Suppressor macrophage (primary cell): ENCODE measurements at places on chromosomes 2 and 18.
A peak's percentile ranks its signal among the peaks of the same experiment; 100 is the strongest.

DNA sequence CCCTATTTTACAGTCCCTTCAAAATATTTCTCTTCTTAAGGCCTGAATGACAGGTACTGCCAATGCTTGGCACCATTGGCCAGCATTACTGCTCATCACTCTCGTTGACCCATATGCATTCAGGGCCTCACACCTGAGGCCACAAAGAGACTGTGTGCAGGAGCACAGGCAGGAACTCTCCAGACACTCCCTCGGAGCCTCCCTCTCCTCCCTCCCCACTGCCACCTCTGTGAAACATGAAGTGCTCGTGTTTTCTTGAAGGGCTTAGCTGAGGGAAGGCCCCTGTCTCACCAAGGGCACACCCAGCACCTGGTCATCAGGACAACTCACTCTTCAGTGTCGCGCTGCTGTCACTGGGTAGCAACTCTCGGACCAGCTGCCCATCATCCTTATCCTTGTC, 85.3 kb downstream of the LOXHD1 start:
- DNase-seq: no peak

DNA sequence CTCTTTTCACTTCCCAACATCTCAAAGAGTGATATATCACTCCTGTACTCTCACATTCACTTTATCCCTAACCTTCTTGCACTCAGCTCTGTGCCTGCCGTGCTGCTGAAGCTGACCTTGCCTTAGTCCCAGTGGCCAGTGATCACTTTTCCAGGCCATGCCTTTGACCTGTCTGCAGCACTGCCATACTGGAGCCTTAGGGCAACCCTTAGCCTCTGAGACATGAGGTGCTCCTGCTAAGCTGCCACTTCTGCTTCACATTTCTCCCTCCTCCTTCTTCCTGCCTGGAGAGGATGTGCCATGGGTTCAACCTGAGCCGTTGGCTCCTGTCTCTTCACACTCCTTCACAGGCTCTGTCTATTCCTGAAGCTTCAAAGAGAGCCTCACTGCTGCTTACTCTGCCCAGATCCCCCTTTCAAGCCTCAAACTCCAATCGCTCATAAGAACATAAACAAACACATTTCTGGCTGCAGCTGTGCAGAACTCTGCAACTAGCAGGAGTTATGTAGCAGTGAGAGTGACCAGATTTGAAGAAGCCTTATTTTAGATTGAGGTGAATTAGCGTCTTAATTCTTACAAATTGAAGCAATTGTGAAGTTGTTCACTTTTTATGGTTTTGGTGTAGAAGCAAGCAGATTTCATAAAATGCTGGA, 716.2 kb upstream of the FANCL start:
- DNase-seq: no peak

- DNase-seq: no peak
Measured at GRCh38 chr2:139876964-139877363, 1096.8 kb upstream of the NXPH2 start.

- no peak for DNase-seq
Measured at GRCh38 chr2:168716839-168717238, 85.6 kb upstream of the NOSTRIN start.

DNA sequence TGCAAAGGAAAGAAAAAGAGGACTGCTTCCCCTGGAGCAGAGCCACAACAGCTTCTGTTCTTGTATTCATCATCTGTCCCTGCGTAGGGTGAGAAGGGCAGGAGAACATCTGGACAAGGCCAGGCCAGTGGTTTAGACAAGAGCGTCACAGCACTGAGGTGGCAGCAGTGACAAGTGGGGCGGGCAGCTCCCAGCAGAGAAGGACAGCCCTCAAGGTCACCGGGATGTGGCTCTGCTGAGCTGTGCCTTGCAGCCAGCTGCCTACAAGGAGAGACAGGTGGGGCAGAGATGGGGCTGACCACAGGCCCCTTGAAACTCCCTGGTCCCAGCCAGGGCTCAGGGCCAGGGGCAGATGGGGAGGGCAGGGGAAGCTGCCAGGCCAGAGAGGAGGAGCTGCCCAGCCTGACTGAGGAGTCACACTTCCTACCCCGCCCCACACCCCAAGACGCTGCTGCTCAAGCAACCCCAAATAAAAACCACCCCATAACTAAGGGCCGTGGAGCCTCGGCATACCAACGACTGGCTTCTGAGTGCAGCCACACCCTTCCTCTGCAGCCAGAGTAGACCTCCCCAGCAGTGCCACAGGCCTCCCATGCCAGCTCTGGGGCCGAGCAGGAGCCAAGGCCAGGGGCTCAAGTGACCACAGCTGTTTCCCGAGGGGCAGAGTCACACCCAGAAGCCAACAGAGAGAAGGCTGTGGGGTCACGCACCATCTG, 5.4 kb downstream of the RAB11FIP5 start:
- no peak for DNase-seq

DNA sequence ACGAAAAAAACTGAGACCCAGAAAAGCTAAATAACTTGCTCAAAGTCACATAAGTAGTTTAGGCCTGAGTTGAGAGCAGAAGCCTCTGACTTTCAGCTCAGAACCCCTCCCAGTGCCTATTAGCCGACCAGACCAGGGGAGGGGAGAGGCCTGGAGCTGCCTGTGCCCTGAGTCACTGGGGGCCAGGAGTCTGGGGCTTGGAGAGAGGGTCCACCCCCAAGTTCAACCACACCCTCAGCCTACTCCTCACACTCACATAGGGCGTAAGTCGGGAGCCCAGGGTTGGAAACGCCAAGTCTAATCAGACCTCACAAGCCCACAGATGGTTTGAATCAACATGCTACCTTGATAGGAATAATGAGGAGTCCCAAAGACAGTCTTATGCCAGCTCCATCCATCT, 12.6 kb upstream of the PKDCC start:
- DNase-seq: no peak

- DNase-seq: no peak
Measured at GRCh38 chr2:219644801-219645480, 17.5 kb downstream of the SLC4A3 start.

DNA sequence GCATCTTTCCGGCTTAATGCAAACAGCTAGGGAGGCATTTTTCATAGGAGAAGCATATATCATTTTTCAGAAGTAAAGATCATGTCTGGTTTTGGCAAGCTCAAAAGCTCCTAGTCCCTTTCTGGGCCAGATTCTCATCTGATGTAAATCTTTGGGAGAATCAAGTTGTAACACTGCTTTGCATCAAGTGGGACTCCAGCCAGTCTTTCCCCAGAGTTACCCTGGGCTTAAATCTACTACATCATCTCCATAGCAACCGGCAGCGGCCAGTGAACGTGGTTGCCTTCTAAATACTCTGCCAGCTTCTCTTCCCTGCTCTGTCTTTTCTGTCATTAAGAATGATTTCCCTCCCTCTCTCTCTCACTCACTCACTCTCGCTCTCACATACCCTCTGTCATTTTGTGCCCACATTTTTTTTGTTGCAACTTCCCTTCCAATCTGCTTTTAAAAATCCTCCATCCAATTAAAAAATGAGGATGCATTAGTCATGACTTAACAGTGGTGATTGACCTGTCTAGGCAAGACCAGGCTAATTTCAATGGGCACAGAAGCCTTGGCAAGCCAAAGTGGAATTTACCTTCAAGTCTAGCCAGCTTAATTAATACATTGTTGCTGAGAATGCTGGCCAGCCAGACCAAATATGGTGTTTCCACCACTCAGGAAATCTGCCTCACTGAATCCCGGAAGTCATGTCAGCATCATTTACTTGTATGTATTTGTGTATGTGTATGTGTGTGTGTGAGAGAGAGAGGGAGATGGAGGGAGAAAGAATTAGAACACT, 93.0 kb downstream of the NRP2 start:
- DNase-seq: no peak

DNA sequence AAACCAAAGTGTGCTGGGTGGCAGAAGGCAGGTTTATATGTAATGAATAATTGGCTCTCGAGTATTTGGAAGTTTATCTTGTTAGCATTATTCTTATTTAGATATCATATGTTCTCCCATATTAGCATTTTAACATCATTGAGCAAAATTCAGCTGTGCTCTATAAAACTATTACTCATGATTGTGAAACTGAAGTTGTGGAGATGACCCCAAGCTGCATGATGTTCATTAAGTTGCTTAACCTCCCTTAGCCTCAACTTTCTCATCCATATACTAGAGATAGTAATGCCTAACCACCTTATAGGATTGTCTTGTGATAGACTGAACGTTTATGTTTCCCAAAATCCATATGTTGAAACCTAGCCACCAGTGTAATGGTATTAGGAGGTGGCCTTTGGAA, 346.3 kb downstream of the SATB2 start:
- no peak for DNase-seq

DNA sequence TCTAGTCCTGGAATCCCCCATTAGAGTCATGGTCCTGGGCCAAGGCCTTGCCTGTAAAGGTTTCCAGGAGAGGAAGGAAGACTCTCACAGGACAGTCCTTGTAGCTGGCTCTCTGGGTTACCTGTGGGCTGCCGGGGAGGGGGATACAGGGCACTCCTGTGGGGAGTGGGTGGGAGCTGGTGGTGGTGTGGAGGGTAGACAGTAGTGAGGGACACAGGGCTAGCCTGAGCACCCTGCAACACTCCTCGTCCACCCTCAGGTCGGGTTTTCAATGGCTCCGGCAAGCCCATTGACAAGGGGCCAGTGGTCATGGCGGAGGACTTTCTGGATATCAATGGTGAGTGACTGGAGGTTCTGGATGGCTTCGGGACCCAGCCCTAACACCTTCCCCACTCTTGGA, 19.7 kb upstream of the ANKRD53 start:
- no peak for DNase-seq

DNA sequence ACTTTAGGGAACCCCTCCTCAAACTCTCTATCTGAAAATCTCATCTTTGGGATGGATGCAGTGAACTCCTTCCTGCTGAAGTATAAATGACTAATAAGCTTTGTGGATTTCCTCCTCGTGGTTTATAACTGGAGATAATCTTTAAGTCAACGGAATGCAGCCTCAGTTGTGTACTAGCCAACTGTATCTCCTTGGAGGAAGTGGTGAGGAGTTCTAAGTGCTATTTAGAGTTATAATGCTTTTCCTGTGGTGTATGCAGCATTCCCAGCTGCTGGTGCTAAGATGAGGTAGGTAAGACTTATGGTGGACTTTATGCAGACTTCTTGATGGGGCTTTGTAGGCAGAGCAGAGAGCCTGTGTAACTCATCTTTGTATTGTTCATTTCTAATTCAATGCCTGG, 90.9 kb downstream of the LYPD6B start:
- no peak for DNase-seq

- DNase-seq: peak; percentile 45
Measured at GRCh38 chr2:200455958-200456421, 53.9 kb downstream of the KCTD18 start.

DNA sequence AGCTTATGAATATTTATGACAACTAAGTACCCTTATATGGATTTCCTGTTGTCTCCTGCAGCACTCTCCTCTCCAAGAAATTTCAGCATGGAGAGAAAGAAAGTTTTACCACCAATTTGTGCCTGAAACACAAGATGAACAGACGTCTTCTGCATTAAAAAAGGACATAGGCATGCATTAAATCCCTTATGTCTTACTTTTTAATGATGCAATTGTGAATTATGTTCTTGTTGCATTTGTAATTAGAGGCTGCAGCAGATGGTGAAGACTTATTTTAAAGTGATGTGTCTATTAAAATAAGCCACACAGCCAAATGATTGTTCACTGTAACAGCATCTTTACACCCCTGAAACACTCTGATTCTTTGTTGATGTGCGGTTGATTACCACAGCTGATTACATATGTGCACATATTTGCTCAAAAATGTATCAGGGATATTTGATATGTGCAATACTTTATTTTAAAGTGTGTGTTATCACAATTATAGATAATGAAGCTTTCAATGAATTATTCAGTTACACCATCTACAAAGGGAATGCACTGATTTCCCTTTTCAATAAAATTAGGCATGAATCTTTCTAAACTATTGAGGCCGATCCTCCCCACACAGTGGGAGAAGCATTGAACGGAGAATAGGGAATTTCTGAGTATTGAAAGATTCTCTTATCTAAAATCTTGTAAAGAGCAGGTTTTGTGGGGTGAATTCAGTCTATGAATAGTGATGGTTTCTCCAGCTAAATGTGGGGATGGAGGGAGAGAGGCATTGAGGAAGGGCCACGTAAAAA, 585.1 kb downstream of the SLC4A3 start:
- DNase-seq: no peak

DNA sequence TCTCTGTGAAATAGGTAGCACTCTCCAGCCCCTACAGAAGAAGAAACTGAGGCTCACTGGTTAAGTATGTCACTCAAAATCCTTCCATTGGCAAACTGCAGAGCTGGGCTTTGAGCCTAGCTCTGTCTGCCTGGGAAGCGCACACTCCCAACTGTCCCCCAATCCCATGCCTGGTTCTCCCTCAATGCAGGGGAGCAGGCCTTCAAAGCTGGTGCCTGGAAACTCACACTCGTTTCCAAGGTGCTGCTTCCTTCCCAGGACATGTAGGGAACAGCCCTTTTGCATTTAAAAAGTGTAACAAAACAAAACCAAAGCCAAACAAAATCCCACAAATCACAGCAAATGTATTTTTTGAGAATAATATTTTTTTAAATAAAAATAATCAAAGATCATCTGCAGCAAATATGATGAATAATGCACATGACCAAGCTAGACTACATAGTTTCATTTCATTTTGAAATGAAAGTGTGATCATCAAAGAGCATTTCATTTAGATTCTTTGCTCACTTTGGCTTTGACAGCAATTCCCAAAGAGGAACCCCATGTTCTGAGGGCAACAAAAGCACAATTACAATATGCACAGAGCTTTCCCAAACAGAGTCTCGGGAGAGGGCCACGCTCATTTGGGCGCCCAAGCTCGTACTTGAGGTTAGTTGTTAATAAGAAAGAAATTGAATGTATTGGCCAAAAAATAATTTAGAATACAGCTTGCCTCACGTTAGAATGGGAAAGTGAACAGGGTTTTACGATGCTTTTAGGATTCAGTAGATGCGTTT, 96.7 kb upstream of the ACKR3 start:
- DNase-seq: no peak

GRCh38 chr2:172496160-172496608, 59.7 kb upstream of the PDK1 start:
- peak; percentile 44 for DNase-seq

GRCh38 chr2:101858246-101858645, 133.5 kb upstream of the IL1R2 start:
- no peak for DNase-seq

DNA sequence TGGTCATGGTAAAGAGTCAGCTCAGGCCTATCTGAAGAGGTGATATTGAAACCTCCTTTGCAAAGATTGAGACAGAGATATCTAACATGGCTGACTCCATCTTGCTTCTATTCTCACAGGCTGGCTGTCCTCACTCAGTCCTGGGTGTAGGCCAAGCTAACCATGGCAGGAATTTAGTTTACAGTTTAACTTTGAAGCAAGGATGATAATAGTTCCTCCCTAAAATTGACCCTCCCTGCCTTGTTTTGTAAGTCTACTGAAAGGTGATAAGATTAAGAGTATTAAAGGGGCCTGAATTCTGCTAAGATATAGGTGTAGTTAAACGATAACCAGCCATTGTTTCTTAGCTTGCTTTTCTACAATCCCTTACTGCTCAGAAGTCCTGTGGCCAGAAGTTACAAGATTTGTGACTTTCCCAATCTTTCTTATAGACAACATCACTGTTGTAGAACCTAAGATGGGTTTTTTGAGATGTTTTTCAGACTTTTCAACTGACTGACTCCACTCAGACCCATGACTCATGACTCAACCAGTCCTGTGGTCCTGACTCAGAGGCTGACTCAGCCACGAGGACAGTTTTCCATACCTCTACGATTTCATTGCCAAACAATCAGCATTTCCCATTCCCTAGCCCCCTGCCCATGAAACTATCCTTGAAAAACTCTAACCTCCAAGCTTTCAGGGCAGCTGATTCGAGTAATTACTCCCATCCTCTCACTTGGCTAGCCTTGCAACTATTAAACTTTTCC, 195.7 kb upstream of the SESTD1 start:
- DNase-seq: peak; percentile 71

GRCh38 chr2:116088236-116088635, 1645.8 kb downstream of the DPP10 start:
- DNase-seq: no peak
